ENCODE measurements at places on chromosomes 12 and 14.

GRCh38 chr14:89067293-89067972 is 243.0 kb downstream of the TTC8 start:
- no peak for DNase-seq

DNA sequence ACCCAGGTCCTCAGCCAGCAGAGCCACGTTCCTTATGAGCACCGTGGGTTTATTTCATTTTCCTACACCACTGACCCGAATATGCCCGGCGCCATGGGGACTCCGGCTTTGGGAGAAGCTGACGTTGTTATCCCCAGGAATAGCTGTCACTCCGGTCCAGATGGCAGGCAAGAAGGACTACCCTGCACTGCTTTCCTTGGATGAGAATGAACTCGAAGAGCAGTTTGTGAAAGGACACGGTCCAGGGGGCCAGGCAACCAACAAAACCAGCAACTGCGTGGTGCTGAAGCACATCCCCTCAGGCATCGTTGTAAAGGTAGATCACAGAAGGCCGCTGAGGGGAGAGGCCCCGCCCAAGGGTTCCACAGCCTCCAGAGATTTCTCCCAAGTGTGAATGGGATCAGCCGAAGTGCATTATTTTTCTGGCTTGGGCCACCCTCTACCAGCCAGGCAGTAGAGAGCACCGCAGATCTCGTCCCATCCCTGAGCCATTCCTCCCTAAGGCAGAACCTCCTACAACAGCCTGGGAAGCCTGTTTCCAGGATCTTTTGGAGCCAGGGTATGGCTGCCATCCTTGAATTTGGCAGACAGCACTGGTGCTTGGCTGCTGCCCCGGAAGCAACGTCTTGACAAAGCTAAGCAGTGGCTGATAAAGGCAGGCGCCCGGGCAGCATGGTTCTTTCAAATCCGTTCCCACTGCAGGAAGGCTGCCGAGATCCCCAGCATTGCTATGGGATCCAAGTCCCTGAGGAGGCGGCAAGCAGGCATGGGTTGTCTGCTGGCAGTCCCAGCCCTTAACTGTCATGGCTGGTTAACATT is 17.8 kb downstream of the CDK2AP1 start:
- no peak for DNase-seq

- no peak for DNase-seq
Observed at GRCh38 chr14:74495356-74495755, 1.8 kb downstream of the ISCA2 start.

DNA sequence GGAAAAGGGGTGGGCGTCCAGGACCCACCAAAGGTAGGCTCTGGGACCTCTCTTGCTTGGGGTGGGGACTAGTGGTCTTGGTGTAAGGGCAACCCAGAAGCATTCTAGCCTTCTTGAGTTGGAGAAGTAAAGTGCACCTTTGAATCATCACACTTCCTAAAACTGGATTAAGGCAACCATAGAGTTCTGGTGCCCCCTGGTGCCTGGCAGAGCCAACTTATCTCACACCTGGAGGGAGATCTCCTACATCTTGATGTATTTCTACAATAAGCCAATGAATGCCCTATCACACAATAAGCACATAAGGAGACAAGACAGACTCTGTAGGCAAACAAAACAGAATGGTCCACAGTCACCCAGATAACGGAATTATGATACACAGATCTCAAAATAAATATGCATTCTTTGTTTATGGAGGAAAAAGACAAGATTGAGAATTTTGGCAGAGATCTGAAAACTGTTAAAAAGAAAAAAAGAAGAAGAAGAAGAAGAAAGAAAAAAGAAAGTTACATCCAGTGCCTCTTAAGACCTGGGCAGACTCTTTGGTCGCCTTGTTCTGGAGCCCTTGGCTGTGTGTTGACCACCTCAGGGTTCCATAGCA is 95.9 kb upstream of the PPP2R5C start:
- DNase-seq = no peak

DNA sequence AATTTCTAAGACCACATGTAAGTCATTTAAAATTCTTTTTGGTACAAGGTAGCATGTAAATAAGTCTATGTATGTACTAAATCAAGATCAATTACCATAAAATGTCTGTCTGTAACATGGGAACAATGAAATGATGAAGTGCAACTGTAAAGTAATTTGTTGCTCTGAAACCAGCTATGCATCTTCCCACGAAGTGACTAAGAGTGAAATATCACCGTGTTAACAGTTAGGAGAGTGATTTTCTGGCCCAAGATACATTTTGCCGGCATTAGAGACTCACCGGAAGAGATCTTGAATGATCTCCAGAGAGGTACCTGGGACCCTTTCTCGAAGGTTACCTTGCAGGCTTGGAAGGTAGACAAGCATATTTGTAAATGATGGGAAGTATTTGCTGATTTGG is 105.8 kb downstream of the SAMD4A start:
- DNase-seq = no peak

All from stimulated activated CD8-positive, alpha-beta memory T cell treated with anti-CD3 and anti-CD28 coated beads, Interleukin-15, amount 100 ng/mL, for 1 hour (primary cell).